ENCODE measurements at places on chromosomes 2 and 18.

GRCh38 chr2:75210409-75210808, 11.1 kb upstream of the TACR1 start:
- no peak for DNase-seq

DNA sequence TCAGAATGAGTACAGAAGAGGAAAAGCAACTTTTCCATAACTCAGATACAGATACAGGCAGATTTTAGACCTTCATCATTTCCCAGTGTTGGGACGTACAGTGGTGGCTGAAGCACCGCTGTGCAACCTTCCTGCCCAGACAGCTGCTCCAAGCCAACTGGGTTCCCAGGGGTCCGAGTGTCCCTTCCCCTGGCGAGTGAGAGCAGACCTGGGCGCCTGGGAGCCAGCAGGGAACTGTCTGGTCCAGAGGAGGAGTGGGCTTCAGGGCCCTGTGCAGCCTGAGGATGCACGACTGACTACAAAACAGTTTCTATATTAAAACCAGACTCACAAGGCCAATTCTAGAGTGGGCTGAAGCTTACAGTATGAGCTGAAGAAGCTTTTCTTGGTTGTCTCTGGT, 11.1 kb upstream of the OR6B2 start:
- no peak for DNase-seq

DNA sequence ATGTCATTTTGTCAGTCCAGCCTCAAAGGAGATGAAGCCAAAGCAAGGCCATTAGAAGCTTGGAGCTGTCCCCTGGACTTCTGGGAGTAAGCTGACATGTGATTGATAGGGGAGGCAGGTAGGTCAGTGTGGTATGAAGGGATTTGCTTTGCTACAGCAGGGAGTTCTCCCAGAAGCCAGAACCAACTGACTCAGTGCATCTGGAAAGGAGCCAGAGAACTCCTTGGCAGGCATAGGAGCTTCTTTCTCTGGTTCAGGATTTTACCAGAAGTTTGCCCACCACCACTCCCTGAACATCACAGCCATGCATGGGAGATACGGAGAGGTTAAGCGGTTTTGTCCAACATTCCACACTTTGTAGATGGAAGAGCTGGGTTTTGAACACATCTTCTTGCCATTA, 24.5 kb upstream of the KCNE4 start:
- no peak for DNase-seq

GRCh38 chr2:65128297-65129190, 1.4 kb downstream of the RAB1A start:
- no peak for DNase-seq

DNA sequence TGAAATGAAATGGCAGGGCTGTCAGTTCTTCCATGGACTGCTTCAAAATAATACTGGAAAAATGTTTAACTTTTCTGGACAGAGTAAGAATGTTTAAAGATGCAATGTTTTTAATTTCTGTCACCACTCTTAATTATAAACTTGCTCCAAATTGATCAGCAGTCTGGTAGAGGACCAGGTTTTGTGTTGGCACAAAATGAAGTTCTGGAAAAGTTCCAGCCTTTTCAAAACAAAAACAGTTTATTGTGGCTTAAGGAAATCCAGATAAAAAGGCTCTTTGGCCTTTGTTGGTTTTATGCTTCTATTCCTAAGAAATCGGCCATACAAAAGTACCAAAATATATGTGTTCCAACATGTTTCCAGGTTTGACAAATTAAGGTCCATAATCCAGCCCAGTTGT, 48.8 kb downstream of the PTRHD1 start:
- DNase-seq: no peak

DNA sequence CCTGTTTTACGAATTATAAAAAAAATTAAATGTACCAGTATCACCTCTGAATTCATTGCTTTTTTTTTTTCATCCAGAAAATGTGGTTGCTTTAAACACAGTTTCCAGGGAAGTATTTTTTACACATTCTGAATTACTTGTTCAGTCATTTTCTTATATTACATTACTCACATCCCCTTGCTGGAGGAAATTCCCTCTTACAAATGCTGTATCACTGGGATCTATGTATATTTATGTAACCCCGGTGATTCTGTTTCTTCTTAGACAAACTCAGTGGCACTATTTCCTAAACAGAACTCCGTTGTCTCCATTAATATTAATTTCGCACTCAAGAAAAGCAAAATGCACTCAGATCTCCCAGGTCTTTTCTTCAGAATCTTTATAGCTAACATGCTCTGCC, 1078.5 kb upstream of the ZEB2 start:
- DNase-seq: no peak

DNA sequence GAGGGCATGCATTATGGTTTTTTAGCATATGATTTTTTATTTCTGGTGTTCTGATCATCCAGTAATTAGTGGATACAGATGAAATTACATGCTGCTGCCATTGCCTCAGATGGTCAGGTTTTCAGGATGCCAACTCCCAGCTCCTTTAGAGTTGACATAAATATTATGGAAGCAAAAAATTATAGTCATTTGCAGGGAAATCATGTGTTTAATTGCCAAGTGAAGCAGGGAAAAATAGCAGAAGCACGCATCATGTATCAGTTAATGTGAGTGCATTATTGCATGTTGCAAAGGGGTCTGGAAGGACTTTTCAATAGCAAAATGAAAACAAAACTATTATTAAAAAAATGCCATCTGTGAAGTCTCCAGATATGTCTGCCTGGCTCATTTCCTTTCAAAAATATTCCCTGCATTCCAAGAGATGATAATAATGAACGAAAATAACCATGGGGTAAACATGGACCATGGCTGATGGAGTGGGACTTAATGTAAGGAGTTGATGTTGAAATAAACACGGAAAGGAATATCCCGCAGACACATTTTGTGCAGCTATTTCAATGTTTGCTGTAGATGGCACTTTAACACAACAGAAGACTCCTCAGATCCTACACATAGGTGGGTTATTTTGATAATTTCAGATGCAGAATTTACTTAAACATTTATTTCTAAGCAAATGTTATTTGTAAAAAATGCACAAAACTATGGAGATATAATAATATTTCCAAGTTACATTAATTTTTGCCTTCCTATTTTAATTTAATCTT, 87.7 kb upstream of the DYNAP start:
- no peak for DNase-seq

DNA sequence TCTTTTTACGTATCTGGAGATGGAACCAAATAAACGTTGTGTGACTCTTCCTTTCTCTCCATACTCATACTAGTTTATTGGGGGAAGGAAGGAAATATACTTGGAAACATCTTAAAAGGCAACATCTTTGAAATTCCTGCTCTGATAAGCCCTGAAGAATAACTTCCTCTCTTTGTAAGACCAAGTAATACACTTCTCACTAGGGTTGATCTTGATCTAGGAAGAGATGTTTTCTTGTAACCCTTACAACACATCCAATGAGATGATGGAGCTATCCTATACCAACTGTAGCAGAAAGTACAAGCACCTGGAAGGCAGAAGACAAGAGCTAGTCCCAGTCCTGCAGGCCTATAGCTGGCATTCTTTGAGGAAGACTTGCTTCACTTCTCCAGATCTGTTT, 2.0 kb downstream of the ANKRD44 start:
- DNase-seq: no peak
